ENCODE measurements at places on chromosomes 2 and 18.

DNA sequence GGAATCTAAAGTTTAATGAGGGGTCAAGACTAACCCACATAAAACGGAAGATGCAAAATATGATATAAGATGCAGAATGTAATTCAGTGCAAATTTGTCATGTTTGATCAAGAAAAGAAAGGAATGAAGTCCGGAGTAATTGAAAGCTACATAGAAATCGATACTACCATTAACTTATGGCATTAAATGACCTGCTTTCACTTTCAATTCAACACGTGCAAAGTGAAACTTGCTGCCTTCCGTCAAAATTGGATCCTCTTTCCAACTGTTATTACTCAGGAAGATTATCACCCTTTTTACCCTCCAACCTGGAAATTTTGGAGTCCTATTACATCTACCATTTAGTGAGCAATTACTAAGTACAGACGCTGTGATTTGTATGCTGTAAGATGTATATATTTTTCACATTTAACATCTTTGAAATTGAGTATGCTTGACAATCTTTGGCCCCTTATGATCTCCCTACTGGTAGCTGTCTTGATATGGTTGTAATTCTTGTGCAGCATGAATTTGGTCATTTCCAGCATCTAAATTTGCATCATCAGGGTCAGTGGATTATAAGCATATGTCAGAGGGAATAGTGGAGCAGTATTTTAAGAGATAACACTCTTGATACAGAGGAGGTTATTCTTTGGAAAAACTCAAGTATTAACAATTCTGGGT lies 18.6 kb downstream of the UNC80 start:
- DNase-seq = no peak

DNA sequence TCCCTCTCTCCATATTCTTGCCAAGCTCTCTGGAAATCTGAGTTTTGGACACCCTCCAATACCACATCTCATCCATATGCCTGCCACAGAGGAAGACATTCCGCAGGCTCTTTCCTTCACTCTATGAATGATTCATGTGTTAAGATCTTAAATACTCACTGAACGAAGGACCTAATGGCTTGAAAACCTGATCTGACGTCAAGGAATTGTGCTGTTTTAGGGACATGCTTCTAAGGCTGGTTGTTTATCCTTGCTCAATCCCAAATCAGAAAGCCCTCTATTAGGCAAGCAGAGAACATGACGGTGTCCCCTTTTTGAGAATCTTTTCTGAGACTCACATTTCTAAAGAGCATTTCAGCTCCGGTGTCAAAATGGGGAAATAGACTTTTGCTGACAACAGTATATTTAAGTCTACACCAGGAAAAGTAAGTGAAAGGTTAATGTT lies 83.7 kb upstream of the GALNT5 start:
- no peak for DNase-seq

DNA sequence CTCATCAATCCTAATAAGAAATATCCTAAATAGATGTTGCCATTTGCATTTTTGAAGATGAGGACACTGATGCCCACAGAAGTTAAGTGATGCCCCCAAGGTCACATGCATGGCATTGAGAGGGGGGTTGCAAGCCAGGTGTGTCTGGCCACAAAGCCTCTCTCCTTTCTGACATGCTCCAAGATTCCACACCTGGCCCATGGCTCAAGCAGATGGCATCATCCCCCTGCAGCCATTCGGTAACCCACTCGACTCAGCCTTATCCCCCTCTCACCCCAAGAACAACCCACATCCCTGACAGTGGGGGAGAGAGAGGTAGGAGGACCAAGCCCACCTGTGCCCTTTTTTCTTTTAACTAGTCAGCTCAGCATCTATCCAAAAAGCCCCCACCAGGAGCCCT lies 16.5 kb upstream of the TEX51 start:
- no peak for DNase-seq

DNA sequence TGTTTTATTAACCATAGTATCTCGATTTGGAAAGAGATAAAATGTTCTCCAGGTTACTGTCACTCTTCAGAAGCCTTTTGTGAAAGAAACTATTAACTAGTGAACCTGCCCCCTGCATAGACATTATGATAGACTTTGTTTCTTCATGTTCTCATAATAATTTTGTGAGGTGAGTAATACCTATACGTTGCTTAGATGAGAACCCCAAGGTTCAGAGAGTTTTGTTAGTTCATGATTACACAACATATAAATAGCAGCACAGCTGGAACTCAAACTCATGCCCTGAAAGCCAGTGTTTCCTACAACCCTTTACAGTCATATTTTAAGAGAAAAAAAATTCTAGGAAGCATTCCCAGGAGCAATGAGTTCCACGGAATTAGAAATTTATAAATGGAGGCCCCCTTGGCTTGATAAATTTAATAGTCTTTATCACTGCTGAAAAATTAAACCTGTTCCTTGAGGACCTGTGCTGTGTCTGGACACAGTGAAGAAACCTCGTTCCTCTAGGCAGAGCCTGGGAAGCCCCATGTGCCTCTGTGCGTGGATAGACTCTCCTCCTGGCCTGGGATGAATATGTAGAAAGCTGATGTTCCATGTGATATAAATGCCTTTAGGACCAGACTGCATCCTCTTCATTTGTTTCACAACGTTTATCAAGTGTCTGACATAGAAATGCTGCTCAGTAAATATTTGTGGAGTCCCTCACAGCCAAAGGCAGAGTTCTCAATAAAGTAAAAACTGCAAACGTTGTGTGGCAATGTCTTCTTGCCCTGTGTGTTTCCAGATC lies 1257.0 kb upstream of the GYPC start:
- no peak for DNase-seq

- no peak for DNase-seq
Observed at GRCh38 chr2:157337978-157338377, 12.4 kb upstream of the ERMN start.

- DNase-seq = no peak
Observed at GRCh38 chr18:43870626-43871025, 593.3 kb upstream of the SYT4 start.

- no peak for DNase-seq
Observed at GRCh38 chr2:98912221-98912851, 23.7 kb downstream of the CRACDL start.

- no peak for DNase-seq
Observed at GRCh38 chr2:46970334-46971288, 55.0 kb upstream of the MCFD2 start.

DNA sequence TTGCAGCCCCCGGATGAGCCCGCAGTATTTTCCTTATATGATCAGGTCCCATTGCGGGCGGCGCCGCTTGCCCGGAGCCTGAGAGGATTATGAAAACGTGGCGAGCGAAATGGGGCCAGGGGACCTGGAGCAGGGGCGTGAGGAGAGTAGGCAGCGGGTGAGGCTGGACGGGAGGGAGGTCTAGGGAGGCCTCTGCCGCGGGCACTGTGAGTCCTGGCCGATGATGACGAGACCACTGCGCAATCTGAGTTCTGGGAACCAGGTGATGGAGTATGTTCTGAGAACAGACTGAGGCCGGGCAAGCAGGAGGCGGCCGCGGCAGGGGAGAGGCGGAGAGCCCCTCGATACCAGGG lies 790 bp upstream of the ACAA2 start:
- DNase-seq = no peak

- DNase-seq = no peak
Observed at GRCh38 chr2:67835266-67835665, 227.5 kb downstream of the C1D start.

DNA sequence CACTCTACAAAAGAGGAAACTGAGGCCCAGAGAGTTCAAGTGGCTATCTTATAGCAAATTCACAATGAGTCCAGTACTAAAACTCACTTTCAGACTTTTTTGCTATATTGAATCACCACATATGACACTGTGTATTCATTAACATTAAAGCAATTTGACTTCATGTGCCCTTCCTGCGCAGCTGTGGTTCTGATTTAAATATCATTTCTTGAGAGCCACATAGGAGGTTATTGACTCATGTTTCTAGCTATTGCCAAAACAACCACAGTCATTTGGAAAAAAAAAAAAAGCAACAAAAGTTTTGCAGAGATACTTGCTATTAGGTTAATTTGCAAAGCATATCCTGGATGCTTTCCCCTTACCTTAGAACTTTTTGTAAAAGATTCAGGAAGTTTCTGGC lies 341.2 kb downstream of the PIK3C3 start:
- no peak for DNase-seq

DNA sequence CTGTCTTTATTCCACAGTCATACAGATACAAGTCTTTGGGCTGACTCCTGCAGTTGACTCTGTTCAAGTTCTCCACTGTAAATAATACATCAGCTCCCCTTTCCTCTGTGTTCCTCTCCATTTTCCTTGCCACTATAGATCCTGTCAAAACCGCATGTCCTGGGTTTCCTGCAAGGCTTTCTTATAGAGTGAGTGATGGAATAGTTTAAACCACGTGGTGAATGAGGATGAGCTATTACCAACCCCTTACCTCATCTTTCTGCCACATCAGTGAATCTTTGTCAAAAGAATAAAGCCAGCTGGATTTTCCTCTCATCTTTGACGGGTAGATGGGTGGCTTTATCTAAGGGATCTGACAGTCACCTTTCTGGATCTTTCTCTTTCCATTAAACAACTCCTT lies 3.9 kb upstream of the GALNT14 start:
- no peak for DNase-seq

DNA sequence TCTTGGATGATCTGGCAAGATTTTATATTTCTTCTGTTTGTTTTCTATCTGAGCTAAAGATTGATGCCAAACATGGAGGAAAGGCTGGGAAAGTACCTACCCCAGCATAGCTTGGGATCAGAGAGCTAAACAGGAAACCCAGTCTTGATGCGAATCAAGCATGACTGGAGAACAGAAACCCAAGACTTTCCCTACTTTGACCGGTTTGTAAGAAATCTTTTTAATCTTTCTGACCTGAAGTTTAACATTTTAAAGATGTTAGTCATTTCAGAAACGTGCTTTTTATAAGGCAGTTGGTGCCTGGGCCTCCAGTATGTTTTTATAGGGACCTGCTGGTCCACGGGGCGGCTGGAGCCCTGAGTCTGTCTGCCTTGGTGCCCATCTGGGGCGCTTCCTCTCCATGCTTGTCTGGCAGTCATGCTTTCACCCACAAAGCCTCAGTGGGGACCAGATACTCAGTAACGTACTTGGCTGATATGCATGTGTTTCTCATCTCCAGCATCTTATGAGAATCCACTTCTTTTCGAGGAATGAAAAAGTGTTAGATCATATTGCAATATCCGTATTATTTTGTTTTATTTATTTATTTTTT lies 266.5 kb downstream of the PTGR3 start:
- DNase-seq = no peak

DNA sequence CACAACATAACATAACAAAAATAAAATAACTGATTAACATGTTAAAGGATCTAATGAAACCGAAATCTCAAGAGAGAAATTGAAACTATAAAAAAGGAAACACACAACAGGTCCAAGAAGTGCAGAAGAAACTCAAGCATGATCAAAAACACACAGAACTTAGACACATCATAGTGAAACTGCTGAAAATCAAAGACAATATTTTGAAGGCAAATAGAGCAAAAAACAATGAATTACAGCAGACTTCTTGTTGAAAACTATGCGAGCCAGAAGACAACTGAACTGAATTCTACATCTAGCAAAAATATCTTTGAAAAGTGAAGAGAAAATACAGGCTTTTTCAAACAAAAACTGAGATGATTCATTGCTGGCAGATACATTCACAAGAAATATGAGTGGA lies 61.3 kb downstream of the UGP2 start:
- DNase-seq = no peak

GRCh38 chr2:7053650-7054265 lies 136.5 kb downstream of the RNF144A start:
- DNase-seq = no peak

DNA sequence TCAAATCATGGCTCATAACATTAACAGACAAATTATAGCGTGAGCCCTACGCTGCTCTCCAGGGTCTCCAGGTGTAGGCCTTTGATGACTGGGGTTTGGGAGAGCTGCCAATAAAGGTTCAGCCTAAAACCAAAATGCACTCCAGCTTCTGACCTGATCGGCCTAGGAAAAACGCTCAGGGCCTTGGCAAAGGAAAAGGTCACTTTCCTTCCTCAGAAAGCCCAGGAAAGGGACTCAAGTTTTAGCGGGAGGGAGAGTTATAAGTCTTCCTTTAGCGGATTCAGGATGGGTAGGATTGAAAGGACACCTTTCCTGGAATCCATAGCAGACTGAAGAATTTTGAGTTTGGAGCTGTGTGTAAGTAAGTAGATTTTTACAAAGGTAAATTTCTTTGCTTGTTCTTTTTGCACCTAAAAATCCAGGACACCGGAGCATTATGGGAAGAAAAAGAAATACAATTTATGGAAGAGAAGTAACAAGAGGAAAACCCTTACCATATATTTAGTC lies 8.8 kb downstream of the EVX2 start:
- no peak for DNase-seq

GRCh38 chr2:122451040-122451439 lies 695.6 kb downstream of the TSN start:
- no peak for DNase-seq

DNA sequence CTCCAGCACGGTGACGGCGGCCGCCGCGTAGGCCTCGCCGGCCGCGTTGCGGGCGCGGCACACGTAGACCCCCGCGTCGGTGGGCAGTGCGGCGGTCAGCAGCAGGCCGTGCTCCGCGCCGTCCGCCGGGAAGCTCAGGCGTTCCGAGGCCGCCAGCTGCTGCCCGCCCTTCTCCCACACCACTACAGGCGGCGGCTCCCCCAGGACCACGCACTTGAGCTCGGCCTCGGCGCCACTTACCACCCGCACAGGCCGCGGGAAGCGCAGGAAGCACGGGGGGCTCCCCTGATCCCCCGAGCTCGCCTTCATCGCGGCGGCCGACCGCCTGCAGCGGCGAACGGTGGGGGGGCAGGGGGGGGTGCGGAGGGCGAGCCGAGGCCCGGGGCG lies 422 bp downstream of the OBSL1 start:
- no peak for DNase-seq

DNA sequence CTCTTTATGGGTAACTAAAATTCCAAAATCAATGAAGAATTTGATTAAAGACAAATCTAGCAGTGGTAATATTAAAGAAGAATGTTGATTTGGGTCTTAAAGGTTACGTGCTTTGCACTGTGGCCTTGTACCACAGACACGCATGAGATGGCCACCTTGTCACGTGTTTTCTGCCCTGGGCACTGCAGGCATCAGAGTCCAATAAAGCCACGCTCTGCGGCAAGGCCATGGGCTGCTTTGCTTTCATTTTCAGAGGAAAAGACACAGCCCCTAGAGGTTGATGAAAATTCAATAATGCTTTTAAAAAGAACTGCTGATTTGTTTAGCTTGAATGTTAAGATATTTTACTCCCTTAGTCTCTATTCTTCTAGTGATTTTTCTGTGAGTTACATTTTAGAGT lies 30.4 kb downstream of the AOX1 start:
- DNase-seq = no peak

Measured in activated naive CD4-positive, alpha-beta T cell (primary cell).